ENCODE measurements at places on chromosomes 7 and 10.
A peak's percentile ranks its signal among the peaks of the same experiment; 100 is the strongest.

- no peak for DNase-seq
These were observed 16.5 kb downstream of the BTBD16 start for GRCh38 chr10:122287570-122287969.

GRCh38 chr10:113993489-113993991 lies 50.1 kb upstream of the ADRB1 start:
- no peak for DNase-seq

DNA sequence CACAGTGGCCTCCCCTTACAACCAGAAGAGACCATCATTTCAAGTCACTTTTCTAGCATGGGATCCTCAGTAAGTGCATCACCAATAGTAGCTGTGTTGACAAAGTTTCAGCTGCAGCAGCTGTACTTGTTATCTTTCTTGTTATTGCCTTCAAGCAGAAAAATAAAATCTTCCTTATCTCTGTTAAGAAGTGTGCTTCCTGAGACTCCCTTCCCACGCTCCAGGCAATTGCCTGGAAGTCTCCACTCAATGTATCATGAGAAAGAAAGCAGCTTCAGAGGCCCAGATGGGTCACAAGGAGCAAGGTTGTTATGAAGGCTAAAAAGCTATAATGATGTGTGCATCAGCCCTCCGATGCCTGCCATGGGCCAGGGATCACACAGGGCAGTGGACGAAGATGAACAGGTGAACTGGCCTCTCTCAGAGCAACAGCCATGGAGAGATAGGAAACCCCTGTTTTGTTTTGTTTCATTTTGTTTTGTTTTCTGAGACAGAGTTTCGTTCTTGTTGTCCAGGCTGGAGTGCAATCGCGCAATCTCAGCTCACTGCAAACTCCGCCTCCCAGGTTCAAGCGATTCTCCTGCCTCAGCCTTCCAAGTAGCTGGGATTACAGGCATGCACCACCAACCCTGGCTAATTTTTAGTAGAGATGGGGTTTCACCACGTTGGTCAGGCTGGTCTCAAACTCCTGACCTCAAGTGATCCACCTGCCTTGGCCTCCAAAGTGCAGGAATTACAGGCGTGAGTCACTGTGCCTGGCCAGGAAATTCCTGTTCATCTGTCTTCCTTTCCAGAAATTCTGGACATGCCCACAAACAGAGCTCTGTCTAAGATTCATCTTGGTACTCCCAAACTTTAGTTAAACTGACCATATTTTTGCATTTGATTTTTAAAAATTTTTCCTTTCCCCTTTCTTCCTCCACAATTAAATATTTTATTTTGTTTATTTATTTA lies 340.5 kb downstream of the TNS3 start:
- DNase-seq: no peak

GRCh38 chr7:152132812-152133211 lies 107.3 kb downstream of the GALNT11 start:
- DNase-seq: no peak

- DNase-seq: no peak
These were observed 322.0 kb upstream of the SEMA3D start for GRCh38 chr7:85508642-85509410.

- DNase-seq: no peak
These were observed 22.0 kb upstream of the LMTK2 start for GRCh38 chr7:98084631-98085030.

- DNase-seq: no peak
These were observed 55.2 kb upstream of the RPA3 start for GRCh38 chr7:7773334-7774309.

- DNase-seq: peak; percentile 73
These were observed 254.7 kb upstream of the NFE2L3 start for GRCh38 chr7:25897261-25897782.

DNA sequence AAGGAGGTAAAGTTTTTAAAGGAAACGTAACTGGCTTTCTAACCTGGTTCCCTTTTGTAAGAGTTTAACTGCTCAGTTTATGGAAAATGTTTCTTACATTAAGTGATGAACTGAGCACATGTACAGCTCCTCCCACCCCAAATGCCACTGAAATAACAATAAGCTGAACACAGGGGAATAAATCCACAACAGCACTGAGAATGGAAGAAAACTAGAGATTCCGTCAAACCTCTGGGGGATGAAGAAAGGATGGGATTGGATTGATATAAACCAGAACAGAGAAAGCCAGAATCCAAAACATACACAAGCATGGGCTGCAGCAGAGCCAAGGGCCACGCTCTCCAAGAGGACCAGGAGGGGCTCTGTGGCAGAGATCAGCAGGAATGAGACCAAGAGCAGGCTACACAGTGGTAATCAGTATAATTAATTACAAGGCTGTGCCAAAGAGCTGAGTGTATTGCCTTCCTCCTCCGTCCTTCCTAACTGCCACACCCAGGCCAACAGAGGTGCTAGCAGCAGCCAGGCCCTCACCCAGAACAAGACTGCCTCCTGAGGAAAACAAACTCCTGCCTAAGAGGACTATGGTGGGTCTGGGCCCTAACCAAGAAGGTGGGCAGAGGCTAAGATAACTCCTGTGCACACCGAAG lies 73.9 kb downstream of the KIAA1549 start:
- DNase-seq: no peak

- no peak for DNase-seq
These were observed 178.9 kb downstream of the ADK start for GRCh38 chr10:74329873-74330272.

GRCh38 chr10:32961895-32962369 lies 3.9 kb upstream of the ITGB1 start:
- DNase-seq: peak; percentile 84

DNA sequence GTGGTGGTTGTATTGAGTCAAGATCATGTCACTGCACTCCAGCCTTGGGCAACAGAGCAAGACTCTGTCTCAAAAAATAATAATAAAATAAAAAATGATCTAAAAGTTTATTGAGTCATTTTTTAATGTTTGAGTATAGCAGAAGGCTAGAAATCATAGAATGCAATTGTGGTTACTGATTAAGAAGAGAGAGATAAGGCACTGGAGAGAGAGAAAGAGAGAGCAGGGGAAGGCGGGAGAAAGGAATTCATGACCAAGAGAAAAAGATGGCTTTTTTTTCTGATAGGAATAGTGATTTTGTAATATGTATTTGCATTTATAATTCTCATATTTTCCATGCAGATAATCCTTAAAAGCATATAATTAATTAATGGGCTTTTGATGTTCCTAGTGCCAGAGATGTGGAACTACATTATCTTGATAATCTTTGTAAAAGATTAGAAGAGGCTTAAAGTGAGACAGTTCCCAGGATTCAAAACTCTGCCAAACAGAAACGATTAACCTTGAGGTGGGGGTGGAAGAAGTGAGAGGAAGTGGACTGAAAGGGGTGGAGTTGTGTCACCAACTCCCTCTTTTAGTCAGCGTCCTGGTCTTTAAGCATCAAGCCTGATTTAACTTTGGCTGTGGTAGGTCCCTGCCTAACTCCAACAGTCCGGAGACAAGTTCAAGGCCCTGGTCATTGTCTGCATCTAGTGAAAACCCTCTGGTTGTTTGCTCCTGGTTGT lies 76.2 kb downstream of the CHN2 start:
- DNase-seq: peak; percentile 45

DNA sequence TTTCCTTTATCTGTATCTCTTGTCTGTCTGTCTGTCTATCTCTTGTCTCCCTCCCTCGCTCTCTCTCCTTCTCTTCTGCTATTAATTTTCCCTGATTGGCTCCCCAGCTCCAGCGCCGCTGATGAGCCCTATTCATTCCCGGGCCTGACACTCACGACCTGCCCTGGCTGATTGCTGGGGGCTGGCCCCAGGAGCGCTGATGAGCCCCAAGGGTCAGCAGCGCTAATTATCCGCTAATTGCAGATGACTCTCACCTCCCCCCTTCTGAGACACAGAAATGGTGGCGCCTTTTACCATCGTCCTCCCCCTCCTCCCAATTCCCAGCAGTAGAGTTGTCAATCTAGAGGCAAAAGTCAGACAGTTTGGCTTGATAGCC lies 1.3 kb upstream of the GBX1 start:
- DNase-seq: no peak

- no peak for DNase-seq
These were observed 140.3 kb upstream of the ODAD2 start for GRCh38 chr10:28139138-28139537.

Data from suppressor macrophage treated with lipopolysaccharide for 1 hour (primary cell).